ENCODE measurements at places on chromosomes 3 and 15.

DNA sequence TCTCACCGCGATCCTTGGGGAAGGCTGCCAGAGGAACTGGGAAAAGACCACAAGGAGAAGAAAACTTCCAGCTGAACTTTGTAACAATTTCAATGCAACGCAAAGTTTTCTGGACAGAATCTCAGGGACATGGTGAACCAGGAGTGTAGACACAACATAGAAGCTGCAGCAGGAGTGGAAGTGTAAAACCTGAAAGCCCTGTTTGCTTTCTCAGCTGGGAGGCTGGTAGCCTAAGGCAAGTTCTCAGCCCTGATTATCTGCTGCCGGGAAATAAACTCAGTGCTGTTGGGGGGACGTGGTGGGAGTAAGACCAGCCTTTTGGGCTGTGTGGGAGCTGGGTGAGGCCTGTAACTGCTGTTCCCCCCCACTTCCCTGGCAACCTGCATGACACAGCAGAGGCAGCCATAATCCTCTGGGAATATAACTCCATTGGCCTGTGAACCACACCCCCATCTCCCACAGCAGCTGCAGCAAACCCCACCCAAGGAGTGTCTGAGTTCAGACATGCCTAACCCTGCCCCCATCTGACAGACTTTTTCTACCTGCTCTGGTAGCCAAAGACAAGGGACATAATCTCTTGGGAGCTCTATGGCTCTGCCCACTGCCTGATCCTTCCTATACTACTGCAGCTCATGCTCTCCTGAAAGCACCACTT is 106.7 kb downstream of the ZNF621 start:
- DNase-seq: no peak

DNA sequence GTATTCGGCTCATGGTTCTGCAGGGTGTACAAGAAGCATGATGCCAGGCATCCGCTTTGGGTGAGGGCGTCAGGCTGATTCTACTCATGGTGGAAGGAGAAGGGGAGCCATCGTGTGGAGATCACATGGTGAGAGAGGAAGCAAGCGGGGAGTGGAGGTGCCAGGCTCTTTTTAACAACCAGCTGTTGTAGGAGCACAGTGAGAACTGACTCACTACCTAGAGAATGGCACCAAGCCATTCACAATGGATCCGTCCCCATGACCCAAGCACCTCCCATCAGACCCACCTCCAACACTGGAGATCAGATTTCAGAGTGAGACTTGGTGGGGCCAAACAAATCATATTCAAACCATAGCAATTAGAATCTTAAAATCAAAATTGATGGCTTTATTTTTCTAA is 259.8 kb upstream of the CTDSPL start:
- DNase-seq: no peak

GRCh38 chr3:100254168-100254777 is 6.5 kb upstream of the TBC1D23 start:
- DNase-seq: no peak

DNA sequence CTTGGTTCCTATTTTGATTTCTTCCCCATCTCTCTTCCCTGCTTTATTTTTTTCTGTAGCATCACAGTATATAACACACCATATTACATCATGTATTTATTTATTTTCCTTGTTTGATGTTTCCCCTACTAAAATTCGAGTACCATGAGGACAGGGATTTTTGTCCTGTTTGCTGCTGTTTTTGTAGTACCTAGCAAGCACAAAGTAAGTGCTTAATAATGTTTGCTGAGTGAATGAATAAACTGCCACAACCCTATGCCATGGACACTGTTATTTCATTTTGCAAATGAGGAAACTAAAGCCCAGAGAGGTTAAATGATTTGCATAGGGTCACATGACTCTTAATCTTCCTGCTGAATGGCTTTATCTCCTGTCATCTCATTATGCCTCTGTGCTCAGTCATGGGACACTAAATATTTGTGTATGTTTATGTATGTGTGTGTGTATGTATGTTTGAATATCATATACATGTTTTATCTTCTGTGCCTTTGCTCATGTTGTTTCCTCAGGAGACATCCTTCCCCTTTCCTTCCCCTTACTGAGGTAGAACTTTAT is 26.1 kb upstream of the MGA start:
- DNase-seq: no peak

DNA sequence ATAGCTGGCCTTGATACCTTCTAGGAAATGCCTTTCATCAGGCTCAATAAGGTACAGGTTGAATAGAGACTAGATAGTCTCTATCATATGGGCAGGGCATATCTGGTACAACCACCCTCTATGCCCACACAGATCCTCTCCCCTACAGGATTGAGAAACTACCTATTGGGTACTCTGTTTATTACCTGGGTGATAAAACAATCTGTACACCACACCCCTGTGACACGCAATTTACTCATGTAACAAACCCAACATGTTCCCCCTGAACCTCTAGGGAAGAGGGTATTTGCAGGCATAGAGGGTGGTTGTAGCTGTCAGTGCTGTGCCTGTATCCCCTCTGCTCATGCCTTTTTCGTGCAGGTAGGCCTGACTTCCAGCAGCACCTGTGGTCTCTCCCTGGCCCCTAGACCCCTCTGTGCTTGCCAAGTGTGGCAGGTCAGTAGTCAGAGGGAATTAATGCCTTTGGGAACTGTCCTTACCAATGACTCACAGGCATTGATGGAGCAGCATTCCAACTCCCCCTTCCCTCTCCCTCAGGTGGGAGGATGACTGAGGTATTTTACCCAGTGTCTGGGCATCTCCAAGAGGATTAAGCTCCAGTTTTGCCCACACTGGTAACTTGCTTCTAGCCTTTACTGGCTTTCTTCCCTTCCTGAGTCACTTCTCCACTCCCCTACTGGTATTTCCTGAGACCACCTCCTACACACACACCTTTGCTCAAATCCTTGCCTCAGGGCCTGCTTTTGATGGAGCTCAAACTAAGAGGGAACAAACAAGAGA is 18.3 kb downstream of the CLSTN2 start:
- no peak for DNase-seq

DNA sequence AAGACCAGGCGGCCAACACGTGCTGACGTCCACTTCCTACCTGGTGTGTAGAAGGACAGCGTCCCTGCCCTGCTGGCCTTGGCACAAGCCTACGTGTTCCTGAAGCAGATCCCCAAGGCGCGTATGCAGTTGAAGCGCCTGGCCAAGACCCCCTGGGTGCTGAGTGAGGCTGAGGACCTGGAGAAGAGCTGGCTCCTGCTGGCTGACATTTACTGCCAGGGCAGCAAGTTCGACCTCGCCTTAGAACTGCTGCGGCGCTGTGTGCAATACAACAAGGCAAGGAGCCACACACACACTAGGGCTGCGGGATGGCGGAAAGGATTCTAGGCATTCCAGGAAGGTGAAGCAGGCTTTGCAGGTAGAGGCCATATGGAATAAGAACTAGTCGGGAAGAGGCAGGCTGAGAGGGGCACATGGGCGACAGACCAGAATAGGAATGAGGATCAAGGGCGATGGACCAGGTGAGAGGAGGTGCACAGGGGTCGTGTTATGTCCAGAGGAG is 15.9 kb downstream of the CSRNP1 start:
- DNase-seq: no peak

DNA sequence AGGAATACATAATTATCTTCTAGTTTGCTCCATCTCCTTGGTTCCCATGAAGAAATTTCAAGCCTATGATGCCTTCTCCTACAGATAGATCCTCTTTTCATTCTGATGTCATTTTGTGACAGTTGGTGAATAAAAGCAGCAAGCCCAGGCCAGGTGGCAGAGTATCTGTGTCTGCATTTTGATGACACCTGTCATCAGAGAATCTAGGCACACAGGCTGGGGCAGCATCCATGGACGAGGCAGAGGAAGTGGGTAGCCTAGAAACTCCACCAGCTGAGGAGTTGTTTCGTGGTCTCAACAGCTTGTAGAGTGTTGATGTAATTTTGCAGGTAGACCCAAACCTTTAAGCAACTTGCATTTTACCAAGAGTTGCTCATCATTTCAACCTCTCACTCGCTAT is 269.8 kb downstream of the FEZF2 start:
- DNase-seq: no peak

GRCh38 chr3:141851411-141851810 is 25.0 kb upstream of the ATP1B3 start:
- no peak for DNase-seq

DNA sequence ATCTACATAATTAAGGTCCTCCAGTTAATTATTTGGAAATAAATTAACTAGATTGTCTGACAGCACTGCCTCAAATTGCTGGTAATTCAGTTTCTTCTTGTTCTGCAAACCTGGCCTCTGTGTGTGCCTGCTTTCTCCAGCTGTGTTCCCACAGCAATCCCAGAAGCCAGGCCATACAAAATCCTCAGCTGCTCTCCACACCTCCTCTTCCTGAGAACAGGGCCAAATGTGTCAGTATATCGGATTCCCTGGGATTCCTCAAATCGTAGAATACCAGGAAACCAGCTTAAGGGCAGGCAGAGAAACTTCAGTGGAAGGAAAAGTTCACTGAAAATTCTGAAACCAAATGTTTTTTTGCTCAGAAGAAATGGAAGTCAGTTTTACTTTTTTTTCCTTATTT is 261.4 kb downstream of the ZMAT3 start:
- DNase-seq: no peak

GRCh38 chr3:174483254-174483653 is 375.9 kb upstream of the NAALADL2 start:
- no peak for DNase-seq

- DNase-seq: no peak
These were observed 12.6 kb upstream of the SPPL2A start for GRCh38 chr15:50778086-50778485.

GRCh38 chr15:47673232-47673761 is 44.0 kb upstream of the SEMA6D start:
- no peak for DNase-seq

GRCh38 chr3:118480101-118480860 is 554.4 kb downstream of the IGSF11 start:
- no peak for DNase-seq

DNA sequence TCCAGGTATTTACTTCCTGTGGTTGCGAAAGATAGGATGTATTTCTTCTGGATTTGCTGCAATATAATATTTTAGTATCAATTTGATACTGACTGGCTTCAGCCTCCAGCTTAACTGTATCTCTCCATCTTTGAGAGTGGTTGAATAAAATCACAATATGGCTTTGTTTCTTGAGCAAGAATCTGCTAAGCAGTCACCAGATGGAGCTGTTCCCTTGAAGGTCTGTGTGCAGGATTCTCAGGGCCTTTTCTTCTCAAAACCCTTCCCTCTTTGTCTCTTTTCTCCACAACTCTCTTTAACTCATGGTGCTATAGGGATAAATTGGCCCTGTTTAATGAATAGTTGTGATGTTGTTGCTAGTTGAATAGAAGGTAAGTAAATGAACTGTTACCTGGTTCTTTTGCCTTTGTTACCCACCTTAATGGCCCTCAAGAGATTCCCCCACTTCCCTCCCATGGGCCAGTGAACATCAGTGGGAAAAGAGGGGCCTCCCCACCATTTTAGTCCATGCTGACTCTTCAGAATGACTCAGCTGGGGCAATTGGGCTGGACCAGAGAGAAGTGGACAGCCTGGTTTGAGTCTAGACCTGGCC is 34.8 kb upstream of the RAB6B start:
- no peak for DNase-seq

GRCh38 chr3:41975416-41976103 is 13.7 kb upstream of the ULK4 start:
- no peak for DNase-seq

- no peak for DNase-seq
These were observed 206.8 kb downstream of the MAGI1 start for GRCh38 chr3:65831733-65832425.

DNA sequence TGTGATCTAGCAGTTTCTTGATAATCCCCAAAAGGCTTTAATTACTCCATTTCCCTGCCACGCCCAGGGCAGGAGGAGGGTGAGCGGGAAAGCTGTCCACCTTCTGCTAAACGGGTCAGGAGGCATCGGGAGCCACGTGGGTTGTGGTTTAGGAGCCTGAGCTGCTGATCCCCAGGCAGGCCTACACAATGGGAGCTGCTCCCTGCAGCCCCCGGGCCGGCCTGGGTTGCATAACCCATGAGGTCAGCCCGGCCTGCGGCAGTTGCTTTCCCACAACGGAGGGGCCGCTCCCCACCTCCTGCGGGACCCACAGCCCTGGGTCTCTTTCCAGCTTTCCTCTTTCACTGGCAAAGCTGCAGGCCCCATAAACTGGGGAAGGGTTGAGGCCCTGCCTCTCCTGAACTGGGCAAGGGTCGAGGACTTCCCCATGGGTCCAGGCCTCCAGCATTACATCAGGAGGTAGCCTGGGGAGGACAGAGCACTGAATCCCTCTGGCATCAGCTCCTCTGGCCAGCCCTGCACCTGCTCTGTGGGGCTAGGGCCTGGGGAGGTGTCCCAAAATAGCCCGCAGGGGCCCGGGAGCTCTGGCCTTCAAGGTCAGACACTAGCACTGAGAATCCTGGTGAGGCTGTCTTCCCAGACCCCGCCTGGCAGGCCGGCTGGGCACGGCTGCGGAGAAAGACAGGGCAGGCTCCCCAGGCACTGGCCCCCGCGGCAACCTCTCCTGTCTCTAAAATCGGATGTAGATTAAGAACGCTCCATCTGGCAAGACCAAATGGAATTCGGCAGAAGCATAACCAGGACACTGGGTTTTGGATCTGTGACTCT is 47.3 kb downstream of the ZDHHC19 start:
- DNase-seq: no peak

GRCh38 chr15:88465633-88466224 is 1.5 kb downstream of the MRPL46 start:
- no peak for DNase-seq

GRCh38 chr3:131048030-131048429 is 21.4 kb downstream of the NEK11 start:
- no peak for DNase-seq

DNA sequence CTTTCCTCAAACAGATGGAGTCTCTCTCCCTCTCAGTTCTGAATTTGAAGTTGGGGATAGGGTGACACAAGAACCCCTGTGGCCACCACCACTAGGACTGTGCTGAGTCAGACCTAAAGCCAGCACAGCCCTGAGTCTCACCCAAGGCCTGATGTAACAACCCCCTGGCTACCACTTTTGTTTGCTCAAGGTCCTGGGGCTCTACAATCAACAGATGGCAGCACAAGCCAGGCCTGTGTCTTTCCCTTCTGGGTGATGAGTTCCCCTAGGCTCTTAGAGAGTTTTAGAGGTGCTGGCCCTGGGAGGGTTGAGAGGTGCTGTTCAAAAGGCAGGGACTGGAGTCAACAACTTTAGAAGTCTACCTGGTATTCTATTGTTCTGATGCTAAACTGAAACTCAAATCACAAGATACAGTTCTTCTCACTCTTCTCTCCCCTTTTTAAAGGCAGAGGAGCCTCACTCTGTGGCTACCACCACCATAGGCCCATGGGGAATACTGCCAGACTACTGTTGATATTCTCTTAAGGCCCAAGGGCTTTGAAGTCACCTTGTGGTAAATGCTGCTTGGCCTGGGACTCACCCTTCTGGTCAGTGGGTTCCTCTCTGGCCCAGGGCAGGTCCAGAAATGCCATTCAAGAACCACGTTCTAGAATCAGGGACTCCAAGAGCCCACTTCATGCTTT is 6.5 kb downstream of the OR5K4 start:
- no peak for DNase-seq
